CD4-positive, alpha-beta T cell treated with Interleukin-17A for 1 hour (primary cell): ENCODE measurements at places on chromosomes 16 and 17.

DNA sequence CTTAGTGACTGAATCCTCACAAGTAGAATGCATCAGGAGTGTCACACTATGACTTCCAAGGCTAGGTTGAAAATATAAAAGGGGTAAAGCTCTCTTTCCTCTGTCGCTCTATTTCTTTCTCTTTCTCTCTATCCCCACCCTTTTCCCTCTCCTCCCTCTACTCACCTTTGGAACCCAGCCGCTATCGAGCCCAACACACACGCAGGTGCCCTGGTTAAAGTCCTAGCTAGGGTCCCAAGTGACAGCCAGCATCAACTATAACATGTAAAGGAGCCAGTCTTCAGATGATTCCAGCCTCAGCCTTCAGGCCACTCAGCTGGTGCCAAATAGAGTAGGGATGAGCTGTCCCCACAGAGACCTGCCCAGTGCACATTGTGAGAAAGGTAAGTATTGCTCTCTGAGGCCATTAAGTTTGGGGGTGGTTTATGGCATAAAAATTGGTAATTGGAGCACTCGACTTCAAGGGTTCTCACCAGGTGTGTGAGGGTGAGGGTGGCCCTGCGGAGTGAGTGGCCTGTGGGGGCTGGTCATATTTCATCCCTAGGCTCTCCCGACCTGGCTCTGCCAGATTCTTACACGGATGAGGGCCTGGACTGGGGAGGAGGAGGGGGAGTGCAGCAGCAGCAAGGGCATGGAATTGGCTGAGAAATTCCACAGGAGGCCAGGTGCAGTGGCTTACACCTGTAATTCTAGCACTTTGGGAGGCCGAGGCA, 14.9 kb upstream of the C16orf54 start:
- no peak for DNase-seq

- DNase-seq = no peak
These were observed 7.1 kb downstream of the CPNE7 start for GRCh38 chr16:89582614-89583196.

DNA sequence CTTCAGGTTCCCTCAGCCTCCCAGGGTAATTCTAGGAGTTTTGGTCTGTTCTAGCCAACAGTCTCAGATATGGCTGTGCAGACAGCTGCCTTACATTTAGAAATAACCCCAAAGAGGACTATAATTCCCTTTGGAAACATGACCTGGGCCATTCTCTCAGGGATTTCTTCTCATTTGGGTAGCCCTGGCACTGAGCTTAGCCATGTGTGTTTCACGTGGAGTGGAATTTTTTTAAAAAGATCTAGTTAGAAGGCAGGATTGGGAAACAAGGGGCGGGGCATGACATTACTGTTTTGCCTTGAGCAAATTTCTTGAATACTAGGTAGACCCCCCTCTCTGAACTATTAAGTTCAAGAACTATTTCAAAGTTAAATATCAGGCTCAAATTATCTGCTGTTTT, 29.6 kb upstream of the MRC2 start:
- no peak for DNase-seq

GRCh38 chr17:76135810-76136188, 5.2 kb downstream of the FOXJ1 start:
- DNase-seq = no peak

- no peak for DNase-seq
These were observed 35.2 kb downstream of the NXN start for GRCh38 chr17:944266-944826.

- no peak for DNase-seq
These were observed 35.9 kb downstream of the FZD2 start for GRCh38 chr17:44593156-44593555.

- no peak for DNase-seq
These were observed 21.5 kb downstream of the TMEM204 start for GRCh38 chr16:1554826-1555445.

DNA sequence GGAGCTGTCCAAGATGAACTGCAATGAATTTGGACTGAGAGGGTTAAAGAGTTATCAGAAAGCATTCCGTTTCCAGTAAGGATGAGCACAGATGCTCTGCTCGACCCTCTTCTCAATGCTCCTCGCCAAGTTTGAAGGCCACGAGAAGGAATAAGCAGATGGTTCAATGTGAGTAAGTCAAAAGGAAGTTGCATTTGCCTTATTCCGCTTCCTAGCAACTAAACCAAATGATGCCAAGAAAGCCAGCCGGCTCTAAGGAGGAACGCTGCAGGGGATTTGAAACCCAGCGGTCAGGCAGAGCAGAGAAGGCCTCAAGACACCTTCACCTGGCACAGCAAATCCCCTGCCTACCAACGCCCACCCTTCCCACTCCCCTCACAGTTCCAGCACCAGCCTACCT, 52.1 kb upstream of the CNEP1R1 start:
- DNase-seq = no peak

- DNase-seq = no peak
These were observed 196.4 kb downstream of the SPECC1 start for GRCh38 chr17:20205609-20206008.
